Activated CD4-positive, alpha-beta T cell treated with anti-CD3 and anti-CD28 coated beads for 36 hours (primary cell): ENCODE measurements at places on chromosomes 1 and 21.
A peak's percentile ranks its signal among the peaks of the same experiment; 100 is the strongest.

GRCh38 chr1:179089827-179090482 is 8.1 kb downstream of the TOR3A start:
- no peak for DNase-seq
- H3K4me3 ChIP-seq: no peak overlapping the region
- H3K4me1 ChIP-seq: no peaks in the 10 kb centered on the region
- H3K27me3 ChIP-seq: no peaks in the 10 kb centered on the region

DNA sequence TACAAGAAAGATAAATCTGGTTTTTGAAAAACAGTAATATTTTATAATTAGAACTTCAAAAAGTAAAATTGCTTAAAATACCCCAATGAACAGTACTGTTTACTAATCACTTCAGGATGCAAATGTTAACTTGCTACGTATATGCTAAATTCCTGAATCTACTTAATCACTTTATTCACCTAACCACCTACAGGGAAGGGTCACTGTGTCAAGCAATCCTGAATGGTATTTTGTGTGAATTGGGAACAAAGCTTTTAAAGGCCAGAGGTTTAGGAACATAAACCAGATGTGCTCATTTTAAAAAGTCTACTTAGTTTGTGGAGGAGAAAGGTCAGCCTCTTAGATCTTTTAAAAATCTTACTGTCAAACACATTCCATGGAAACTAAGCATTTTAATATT is 1143.0 kb upstream of the ADGRL2 start:
- H3K4me1 ChIP-seq: no peaks in the 10 kb centered on the region
- no peaks in the 10 kb centered on the region for H3K36me3 ChIP-seq
- no peak overlapping the region for H3K4me3 ChIP-seq
- H3K27ac ChIP-seq: no peak overlapping the region
- no peaks in the 10 kb centered on the region for H3K27me3 ChIP-seq

DNA sequence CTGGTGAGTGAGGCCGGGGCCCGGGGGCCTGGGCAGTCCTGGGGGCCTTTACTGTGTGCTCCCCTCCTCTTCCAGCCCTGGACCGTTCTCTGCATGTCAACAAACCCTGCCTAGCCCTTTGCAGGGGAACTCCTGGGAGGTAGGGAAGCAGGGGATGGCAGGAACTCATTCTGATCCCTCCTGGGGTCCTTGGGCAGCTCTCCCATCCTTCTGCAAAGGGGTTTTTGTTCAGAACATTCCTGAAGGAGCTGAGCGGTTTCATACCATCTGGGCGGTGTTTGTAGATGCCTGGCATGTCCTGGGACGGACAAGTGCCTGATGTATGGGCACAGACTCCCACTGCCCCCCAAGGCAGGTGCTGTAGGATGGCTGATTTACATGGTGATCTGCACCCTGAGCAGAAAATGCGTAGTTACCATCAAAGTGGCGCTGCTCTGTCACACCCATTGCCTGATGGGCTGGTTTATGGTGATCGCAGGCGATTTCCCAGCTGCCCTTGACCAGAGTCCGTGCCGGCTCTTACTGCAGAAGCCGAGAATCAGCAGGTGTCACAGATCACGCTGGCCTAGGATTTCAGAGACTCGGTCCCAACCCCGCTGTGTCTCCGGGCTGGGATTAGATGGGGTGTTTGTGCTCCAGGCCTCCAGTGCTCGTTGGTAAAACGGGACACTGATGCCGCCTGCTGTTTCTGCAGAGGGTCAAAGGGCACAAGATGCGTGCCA is 71.6 kb upstream of the TRAPPC10 start:
- H3K4me1 ChIP-seq: peaks cover 19% of the 10 kb centered on the region
- no peak overlapping the region for H3K27ac ChIP-seq
- no peaks in the 10 kb centered on the region for H3K27me3 ChIP-seq
- peaks cover 4% of the 10 kb centered on the region for H3K36me3 ChIP-seq
- H3K4me3 ChIP-seq: no peak overlapping the region

DNA sequence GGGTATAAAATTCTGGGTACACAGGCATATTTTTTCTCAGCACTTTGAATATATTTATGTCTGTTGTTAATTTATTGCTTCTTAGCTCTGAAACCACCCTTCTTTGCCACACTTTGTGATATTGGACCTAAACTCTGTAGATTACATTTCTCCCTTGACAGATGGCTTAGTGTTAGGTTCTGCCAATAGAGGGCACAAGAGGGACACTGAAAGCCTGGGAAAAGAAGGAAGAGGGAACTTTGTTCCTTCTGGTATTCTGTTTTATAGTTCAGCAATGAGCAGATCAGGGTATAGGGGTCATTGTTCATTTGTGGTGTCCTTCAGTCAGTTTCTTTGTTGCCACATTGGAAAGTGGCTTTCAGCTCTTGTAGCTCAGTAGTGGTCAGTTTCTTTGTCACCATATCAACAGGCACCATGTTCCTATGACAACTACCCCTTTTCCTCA is 423.5 kb upstream of the PROX1 start:
- H3K27me3 ChIP-seq: peaks cover 2% of the 10 kb centered on the region
- no peak overlapping the region for H3K27ac ChIP-seq
- no peaks in the 10 kb centered on the region for H3K36me3 ChIP-seq
- no peak overlapping the region for H3K4me3 ChIP-seq
- DNase-seq: no peak
- H3K4me1 ChIP-seq: no peaks in the 10 kb centered on the region

DNA sequence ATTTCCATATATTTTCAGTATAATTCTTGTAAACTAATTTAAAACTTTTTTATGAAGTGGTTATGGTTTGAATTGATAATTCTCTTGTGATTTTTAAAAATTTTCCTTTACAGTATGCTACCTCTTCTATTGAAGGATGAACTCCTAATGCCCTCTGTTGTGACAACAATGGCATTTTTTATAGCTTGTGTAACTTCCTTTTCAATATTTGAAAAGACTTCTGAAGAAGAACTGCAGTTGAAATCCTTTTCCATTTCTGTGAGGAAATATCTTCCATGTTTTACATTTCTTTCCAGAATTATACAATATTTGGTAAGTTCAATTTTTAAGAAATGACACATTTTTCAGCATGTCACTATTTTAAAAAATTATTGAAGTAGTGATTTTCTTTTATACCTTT is 61.4 kb downstream of the ALG6 start:
- no peaks in the 10 kb centered on the region for H3K4me1 ChIP-seq
- no peaks in the 10 kb centered on the region for H3K27me3 ChIP-seq
- no peak overlapping the region for H3K27ac ChIP-seq
- no peak overlapping the region for H3K4me3 ChIP-seq
- DNase-seq: no peak
- H3K36me3 ChIP-seq: peaks cover 33% of the 10 kb centered on the region

DNA sequence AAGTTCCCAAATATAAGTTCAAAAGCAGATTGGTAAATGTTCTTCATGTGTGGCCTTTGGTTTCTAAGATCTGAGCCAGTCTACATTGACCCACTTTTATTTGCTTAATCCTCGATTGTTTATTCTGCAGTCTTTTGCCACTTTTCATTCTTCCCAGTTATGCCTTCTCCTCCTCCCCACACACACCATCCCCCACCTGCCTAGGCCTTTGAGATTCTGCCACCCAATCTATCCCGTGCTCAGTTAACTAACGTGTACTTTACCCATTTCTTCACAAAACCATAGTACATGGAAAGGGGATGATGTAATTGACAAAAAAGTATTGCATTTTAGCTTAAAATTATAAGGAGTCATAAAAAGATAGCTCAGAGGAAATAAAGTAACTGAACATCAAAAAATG is 3.7 kb downstream of the CFH start:
- DNase-seq: no peak
- H3K27me3 ChIP-seq: no peaks in the 10 kb centered on the region
- H3K36me3 ChIP-seq: no peaks in the 10 kb centered on the region
- peaks cover 20% of the 10 kb centered on the region for H3K4me1 ChIP-seq
- H3K27ac ChIP-seq: no peak overlapping the region

GRCh38 chr21:29238053-29238966 is 60.4 kb upstream of the BACH1 start:
- H3K36me3 ChIP-seq: no peaks in the 10 kb centered on the region
- H3K4me1 ChIP-seq: peaks cover 26% of the 10 kb centered on the region
- H3K4me3 ChIP-seq: no peak overlapping the region
- no peak for DNase-seq
- no peak overlapping the region for H3K27ac ChIP-seq
- peaks cover 8% of the 10 kb centered on the region for H3K27me3 ChIP-seq

DNA sequence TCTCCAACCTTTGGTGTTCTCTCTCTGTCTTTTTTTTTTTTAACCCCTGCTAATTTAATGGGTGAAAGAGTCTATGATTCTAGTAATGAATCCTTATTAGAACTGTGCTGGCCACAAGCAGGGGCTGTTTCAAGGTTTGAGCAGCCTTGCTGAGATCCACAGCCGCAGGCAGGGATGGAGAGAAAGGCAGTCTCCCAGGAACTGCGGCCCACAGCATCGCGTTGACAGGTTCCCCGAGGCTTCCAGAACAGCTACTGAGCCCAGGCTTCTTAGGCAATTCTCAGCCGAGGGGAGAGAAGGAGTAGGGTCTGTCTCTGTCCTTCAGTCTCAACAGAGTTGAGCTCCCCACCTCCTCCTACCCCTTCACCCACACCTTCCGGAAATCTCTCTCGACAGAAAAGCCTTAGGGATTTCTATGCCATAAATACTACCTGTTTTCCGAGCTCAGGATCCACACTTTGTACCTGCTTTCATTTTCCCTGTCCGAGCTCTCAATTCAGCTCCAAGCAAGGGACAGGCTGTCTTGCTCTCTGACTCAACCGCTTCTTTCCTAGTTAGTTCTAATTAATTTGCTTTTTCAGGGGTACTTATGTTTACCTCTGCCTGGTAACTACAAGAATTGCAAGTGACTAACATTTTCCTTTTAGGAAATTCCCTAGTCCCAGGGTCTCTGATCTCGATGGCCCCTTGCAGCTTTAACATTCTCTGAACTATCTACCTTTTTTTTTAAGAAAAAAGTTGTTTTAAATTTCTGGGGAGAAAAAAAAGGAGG is 6.7 kb upstream of the CASZ1 start:
- no peak for DNase-seq
- no peak overlapping the region for H3K27ac ChIP-seq
- peaks cover 5% of the 10 kb centered on the region for H3K4me1 ChIP-seq
- no peak overlapping the region for H3K4me3 ChIP-seq
- peaks cover 42% of the 10 kb centered on the region for H3K27me3 ChIP-seq
- no peaks in the 10 kb centered on the region for H3K36me3 ChIP-seq

GRCh38 chr21:38376235-38376634 is 119.4 kb downstream of the KCNJ15 start:
- H3K27ac ChIP-seq: no peak overlapping the region
- H3K4me3 ChIP-seq: no peak overlapping the region
- no peaks in the 10 kb centered on the region for H3K36me3 ChIP-seq
- H3K4me1 ChIP-seq: peaks cover 4% of the 10 kb centered on the region
- H3K27me3 ChIP-seq: peaks cover 4% of the 10 kb centered on the region
- DNase-seq: peak; percentile 16

GRCh38 chr1:33898406-33898805 is 34.5 kb downstream of the HMGB4 start:
- H3K27ac ChIP-seq: no peak overlapping the region
- H3K4me1 ChIP-seq: no peaks in the 10 kb centered on the region
- H3K4me3 ChIP-seq: no peak overlapping the region
- no peaks in the 10 kb centered on the region for H3K36me3 ChIP-seq
- DNase-seq: no peak

GRCh38 chr1:204043680-204044079 is 29.2 kb upstream of the SOX13 start:
- H3K36me3 ChIP-seq: no peaks in the 10 kb centered on the region
- no peak overlapping the region for H3K4me3 ChIP-seq
- H3K27me3 ChIP-seq: no peaks in the 10 kb centered on the region
- no peak for DNase-seq
- H3K4me1 ChIP-seq: no peaks in the 10 kb centered on the region

GRCh38 chr1:196464480-196464941 is 143.7 kb downstream of the KCNT2 start:
- no peaks in the 10 kb centered on the region for H3K4me1 ChIP-seq
- no peaks in the 10 kb centered on the region for H3K36me3 ChIP-seq
- no peaks in the 10 kb centered on the region for H3K27me3 ChIP-seq
- no peak overlapping the region for H3K27ac ChIP-seq

GRCh38 chr1:222916100-222916499 is 101.3 kb downstream of the DISP1 start:
- no peaks in the 10 kb centered on the region for H3K4me1 ChIP-seq
- H3K27me3 ChIP-seq: no peaks in the 10 kb centered on the region
- no peak overlapping the region for H3K4me3 ChIP-seq
- no peak for DNase-seq

DNA sequence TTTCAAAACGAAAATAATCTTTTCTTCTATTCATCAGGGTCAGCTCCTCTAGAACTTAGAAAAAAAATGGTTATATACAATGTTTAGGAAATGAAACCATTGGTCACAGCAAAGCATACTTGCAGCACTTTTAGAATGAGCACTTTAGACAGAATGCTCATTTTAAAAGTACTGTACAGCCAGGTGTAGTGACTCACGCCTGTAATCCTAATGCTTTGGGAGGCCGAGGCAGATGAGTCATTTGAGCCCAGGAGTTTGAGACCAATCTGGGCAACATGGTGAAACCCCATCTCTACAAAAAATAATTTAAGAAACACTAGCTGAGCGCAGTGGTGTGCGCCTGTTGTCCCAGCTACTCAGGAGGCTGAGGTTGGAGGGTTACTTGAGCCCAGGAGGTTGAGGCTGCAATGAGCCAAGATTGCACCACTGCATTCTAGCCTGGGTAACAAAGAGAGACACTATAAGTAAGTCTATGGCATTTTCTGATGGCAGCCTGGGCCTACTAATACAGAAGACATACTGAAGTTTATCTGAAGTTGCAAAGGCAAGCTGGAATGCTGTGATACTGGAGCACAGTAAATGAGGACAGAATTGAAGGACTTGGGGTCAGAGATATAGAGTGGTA is 48.9 kb upstream of the ZNF326 start:
- peak; percentile 33 for DNase-seq
- H3K27ac ChIP-seq: no peak overlapping the region
- H3K4me1 ChIP-seq: peaks cover 6% of the 10 kb centered on the region
- H3K4me3 ChIP-seq: no peak overlapping the region
- H3K36me3 ChIP-seq: no peaks in the 10 kb centered on the region

- H3K4me1 ChIP-seq: peaks cover 66% of the 10 kb centered on the region
- peaks cover 2% of the 10 kb centered on the region for H3K27me3 ChIP-seq
- peaks cover 2% of the 10 kb centered on the region for H3K36me3 ChIP-seq
- peak overlapping the region; percentile 94 for H3K27ac ChIP-seq
These were observed 646 bp downstream of the MAPKAPK2 start for GRCh38 chr1:206685334-206685768.
